MG63 (cell line): ENCODE measurements at places on chromosomes 16 and 17.

DNA sequence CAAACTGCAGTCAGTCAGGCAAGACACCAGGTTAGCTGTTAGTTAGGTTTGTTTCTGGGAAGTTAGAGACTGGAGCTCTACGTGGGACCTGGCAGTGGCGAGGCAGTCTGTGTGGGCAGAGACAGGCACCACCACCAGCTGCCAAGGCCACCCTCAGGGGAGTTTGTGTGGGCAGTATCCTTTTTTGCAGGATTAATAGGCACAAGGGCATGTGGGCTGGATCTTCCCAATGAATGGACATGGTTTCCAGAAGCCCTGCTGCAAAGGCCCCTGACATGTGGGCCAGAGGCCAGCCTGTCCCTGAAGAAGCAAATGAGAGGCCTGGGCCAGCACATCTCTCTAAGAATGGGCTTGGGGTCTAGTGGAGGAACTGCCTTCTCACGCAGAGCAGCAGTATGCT, 19.2 kb upstream of the SREBF1 start:
- peak; percentile 54 for DNase-seq

- DNase-seq, result no peak
These were observed 215.2 kb downstream of the CPPED1 start for GRCh38 chr16:12588510-12588909.

GRCh38 chr17:33561569-33562334, 268.7 kb upstream of the ASIC2 start:
- DNase-seq, result no peak

DNA sequence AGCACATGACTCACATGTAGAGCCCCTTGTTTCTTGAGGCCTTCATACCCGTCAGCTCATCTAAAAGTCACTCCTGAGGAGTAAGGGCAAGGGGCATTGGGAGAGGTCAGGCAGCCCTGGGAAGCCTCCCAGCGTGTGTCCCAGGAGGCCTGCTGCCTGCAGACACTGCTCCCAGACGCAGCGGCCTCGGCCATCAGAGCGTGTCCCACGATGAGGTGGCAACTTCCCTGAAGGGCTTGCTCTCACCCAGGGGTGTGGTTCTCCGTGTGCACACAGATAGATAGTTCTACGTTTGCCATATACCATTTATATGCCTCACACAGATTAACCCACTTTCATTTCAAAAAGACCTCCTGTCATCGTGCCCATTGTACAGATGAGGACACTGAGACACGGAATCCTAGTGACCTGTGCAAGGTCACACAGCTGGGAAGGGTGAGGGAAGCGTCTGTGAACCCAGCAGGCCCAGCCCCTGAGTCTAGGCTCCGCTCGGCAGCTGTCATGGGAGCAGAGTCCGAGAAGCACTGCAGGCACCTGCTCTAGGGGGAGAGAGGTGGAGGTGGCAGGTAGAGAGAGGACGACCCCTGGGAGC, 8.3 kb downstream of the TUBB3 start:
- no peak for DNase-seq

GRCh38 chr17:78458736-78459335, 80.4 kb downstream of the PGS1 start:
- DNase-seq, result no peak

DNA sequence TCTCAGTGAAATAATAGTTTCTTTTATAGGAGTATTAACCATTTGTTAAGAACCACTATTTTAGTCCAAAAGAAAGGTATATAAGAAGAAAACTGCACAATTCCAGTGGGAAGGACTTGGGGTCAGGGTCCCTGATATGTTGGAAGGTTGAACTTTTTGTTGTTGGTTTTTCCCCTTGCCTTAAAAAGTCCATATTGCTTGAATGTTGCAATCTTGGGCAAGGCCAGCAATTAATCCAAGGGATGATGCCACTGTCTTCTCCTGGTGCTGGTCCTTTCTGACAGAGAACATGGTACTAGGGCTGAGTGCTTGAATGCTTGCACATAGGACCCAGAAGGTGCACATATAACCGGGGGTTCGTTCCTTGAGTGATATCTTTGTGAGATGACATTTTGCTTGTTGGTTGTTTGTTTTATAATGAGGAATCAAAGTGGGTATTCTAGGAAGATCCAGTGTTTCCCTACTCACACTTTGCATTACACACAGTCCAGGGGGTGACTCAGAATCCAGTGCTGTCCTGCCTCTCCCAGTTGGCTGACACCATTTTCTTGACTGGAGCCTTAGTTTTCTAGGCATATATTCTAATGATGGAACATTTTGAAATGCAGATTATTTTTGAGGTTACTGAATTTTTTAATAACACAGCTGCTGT, 54.9 kb downstream of the SIAH1 start:
- DNase-seq, result peak; percentile 7

- DNase-seq, result no peak
These were observed 202.6 kb downstream of the CCDC182 start for GRCh38 chr17:57542510-57542909.

DNA sequence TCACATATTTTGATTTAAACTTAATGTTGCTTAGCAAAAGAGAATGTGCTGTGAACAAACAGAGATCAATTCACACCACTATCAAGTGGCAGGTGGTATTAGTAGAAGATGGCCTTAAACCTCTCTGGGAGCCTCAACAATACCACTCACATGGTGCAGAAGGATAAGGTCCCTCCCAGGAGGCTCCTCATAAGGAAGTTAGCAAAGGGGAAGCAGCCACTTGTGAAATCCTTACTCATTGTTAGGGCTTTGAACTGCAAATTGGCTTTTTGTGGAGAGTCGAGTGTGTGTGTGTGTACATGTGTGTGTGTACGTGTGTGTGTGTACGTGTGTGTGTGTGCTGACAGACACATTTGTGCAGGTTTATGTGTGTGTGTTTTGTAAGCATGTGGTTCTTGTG, 48.9 kb upstream of the ASIC2 start:
- DNase-seq, result no peak

DNA sequence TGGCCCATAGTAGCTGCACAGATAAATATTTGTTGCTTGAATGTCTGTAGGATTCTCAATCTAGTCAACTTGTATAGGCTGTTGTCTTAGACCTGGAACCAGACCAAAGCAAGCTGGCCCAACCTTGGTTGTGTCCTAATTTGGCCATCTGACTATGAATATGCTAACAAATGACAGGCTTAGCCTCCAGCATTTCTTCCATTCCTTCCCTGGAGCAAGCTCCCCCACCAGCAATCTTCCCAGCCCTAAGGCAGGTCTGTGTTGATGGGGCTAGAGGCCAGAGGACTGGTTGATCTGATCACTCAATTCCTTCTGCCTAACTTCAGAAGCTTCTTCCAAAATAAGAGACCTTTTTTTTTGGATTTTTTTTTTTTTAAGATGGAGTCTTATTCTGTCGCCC, 9.4 kb upstream of the PHOSPHO1 start:
- no peak for DNase-seq

- no peak for DNase-seq
These were observed 15.5 kb downstream of the SPNS2 start for GRCh38 chr17:4514206-4514605.

- no peak for DNase-seq
These were observed 30.4 kb downstream of the RPH3AL start for GRCh38 chr17:322006-322780.

DNA sequence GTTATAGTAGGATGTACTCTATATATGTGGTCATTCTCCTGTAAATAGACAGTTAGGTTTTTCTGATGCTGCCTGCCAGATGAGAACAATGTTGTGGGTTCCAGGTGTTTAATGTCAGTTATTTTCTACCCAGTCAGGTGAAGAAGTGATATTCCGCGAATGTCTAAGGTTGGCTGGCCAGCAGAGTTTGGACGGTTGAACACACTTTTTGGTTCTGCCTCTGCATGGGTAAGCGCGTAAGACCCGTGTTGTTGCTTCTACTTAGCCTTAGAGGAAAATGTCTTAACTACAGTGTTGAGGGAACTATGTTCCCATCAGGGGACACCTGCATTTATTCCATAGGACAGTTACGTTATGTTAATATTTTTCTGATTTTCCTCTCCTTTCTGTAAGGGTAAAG, 162.6 kb downstream of the MAP2K6 start:
- no peak for DNase-seq
